ENCODE measurements at places on chromosomes 7 and 10.

- DNase-seq, result no peak
Measured at GRCh38 chr10:86671985-86672710, 3.8 kb downstream of the LDB3 start.

- DNase-seq, result no peak
Measured at GRCh38 chr7:70486977-70487376, 645.0 kb upstream of the GALNT17 start.

DNA sequence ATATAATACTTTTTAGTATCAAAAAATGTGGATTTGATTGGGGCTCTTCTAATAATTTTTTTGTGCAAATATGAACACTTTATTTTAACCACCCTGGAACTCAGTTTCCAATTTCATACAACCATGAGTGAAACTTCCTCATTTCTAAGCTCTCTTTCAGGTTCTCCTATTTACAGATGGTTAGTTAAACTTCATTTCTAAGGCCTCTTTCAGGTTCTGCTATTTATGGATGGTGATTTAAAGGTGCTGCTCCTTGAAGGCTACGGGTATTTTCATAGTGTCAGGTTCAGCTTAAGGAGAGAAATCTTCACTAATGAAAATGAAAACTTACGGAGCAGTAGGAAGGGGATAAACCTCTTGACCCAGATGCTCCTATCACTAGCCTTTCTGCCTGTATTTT is 568.3 kb downstream of the KIF20B start:
- DNase-seq, result no peak

DNA sequence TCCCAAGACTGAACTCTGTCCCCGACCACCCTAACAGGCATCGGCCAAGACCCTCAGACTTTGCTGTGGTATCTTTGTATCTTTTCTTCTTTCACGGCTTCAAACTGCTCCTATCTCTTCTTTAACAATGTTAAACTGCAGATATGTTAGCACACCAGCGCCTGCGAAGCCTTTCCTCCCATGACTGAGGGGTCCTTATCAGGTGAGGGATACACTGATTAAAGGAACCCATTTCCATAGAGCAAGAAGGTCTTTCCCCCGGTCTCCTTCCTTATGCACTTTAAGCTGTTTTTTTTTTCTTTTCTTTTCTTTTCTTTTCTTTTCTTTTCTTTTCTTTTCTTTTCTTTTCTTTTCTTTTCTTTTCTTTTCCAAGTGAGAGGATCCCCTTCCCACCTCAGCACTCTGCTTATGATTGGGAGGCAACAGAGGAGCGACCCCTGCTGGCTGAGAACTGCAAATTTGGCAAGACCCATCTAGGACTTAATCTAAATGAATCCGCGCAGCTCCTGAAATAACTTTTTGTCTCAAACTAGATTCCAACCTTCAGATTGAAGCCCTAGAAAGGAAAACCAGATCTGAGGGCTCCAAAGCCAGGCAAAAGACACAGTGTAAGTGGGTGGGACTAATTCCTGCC is 109.9 kb downstream of the ITGB8 start:
- DNase-seq, result no peak

- DNase-seq, result peak; percentile 9
Measured at GRCh38 chr10:117955176-117955575, 91.6 kb downstream of the RAB11FIP2 start.

DNA sequence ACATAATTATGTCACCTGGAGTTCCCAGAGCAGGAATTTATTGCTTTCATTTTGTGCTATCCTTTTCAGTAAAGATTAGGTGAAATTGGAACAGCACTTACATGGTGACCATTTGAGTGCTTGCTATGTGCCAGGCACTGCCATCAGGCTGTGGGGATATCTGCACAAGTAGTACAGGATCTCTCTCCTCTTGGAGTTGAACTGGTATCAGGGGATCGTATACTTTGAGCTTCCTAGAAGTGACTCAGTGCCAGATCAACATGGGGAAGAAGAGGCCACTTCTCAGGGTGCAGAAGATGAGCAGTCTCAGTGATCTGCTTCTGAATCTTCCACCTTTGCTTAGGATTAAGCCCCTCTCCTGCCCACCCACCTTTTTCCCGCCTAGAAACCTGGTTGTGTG is 29.5 kb downstream of the SGPL1 start:
- DNase-seq, result no peak

DNA sequence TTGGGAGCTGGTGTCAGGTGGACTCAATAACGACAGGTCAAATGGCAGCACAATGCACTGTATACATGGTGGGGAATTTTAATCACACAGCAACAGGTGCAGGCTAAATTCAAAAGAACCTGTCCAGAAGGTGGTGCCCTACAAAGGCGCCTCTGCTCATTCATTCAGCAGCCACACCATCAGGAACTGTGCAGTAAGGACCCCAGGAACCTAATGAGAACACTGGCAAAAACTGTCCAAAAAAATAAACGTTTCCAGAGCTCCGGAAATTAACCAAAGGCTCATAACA is 21.9 kb upstream of the CRYGN start:
- no peak for DNase-seq

DNA sequence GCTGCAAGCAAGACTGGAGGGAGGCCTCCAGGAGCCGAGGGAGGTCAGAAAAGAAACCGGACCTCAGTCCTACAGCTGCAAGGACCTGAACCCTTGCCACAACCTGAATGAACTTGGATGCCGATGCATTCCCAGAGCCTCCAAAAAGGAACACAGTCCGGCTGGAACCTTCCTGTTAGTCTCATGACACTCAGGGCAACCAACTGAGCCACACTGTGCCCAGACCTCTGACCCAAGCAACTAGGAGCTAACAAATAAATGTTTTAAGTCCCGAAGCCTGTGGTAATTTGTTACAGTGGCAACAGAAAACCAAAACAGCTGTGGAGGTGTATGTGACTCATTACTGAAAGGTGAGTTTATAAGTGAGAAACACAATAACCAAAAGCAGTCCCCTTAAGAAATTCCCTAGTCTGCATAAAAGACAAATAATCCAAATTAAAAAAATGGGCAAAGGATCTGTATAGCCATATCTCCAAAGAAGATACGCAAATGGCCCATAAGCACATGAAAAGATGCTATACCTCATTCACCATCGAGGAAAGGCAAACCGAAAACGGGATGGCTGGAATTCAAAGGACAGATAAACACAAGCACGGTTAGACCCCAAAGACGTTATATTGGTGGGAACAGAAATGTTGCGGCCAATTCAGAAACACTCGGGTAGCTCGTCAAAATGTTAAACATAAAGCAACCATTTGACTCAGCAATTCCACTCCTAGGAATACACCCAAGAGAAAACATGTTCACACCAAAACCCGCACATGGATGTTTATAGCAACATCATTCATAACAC is 24.8 kb downstream of the GNA12 start:
- no peak for DNase-seq

DNA sequence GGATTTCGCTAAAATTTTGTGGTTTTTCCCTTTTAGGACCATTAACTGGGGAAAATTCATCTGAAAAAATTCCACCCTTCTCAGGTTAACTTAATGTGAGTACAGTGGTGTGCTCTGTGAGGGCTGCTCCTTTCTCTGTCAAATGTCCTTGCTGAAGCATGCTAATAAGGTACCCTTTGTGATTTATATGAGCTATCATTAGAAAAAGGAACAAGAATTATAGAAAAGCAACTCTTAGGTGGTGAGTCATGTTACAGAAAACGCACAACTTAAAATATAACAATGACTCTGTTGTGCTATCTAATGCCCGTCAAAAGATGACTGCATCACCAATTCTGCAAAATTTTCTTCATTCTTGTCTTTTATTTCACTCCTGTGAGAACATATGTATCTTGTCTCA is 162.0 kb upstream of the MAGI2 start:
- DNase-seq, result no peak

GRCh38 chr7:91780521-91780920 is 100.0 kb downstream of the MTERF1 start:
- peak; percentile 28 for DNase-seq

- no peak for DNase-seq
Measured at GRCh38 chr7:76047305-76047810, 442 bp downstream of the STYXL1 start.

GRCh38 chr10:5043716-5044115 is 40.1 kb upstream of the AKR1C2 start:
- DNase-seq, result no peak

DNA sequence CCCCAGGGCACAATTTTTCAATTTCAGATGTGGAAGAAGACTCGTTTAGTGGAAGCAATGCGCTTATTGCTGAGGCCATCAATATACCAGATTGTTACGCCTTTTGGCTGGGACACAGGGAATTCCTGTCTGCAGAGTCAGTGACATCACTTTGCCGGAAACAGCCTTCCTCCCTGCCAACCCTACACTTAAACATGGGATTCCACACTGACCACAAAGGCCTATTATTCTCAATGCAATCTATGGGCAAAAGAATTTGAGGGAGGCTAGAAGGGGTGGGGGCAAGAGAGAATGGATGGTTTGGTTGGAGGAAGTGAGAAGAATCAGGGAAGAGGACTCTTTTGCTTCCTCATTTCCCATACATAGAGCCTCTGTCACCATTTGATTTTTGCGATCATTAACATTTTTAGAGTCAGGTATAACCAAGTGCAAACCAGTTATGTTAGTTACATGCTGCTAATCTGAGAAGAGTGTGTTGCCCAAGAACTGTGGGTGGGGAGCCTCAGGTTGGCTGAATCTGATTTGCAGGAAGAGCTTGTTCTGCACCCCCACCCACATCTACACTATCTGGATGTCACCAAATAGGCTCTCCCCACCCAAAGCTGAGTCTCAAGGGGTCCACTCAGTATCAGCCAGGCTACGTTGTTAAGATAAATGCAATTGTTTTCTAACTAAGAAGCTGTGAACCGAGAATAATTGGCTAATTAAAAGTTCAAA is 58.2 kb downstream of the ENTPD1 start:
- peak; percentile 77 for DNase-seq
